Psoas muscle (tissue), 8 donors: ENCODE measurements at places on chromosomes 12 and 14. TPM values are rescaled to one million over a fixed set of nuclear protein-coding genes. Genes with fewer than 3 reads are reported as not detected.

The OVCH1 gene
- 0.13 TPM for total RNA-seq

GRCh38 chr12:121189131-121189530 lies 20.8 kb upstream of the P2RX4 start:
- H3K36me3 ChIP-seq, result no peaks in the 10 kb centered on the region
- H3K27ac ChIP-seq, result no peak overlapping the region
- H3K4me1 ChIP-seq, result no peaks in the 10 kb centered on the region
- no peak for DNase-seq
- H3K27me3 ChIP-seq, result no peaks in the 10 kb centered on the region

DNA sequence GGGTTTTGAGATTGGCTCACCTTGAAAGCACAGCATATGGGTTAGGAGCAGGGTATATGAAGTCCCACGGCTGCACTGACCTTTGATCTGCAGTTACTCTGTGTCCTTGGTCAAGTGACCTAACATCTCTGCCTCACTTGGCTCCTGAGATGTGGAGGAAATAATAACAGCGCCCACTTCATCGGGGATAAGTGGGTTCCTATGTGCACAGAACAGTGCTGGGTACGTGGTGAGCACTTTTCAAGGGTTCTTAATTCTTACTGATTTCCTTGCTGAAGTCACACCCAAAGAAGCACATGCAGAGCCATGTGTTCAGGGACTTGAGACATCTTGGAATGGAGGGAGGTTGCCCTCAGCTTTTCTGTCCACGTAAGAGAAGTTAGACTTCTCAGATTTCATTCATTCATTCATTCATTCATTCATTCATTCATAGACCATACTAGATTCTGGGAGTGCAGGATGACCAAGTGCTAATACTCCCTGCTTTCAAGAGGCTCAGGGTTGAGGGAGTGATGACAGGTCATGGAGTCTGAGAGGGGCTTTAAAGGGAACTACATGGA lies 39.4 kb downstream of the ADGRD1 start:
- H3K27me3 ChIP-seq, result no peaks in the 10 kb centered on the region
- no peak for DNase-seq
- H3K4me3 ChIP-seq, result no peak overlapping the region
- H3K36me3 ChIP-seq, result no peaks in the 10 kb centered on the region
- H3K27ac ChIP-seq, result no peak overlapping the region

DNA sequence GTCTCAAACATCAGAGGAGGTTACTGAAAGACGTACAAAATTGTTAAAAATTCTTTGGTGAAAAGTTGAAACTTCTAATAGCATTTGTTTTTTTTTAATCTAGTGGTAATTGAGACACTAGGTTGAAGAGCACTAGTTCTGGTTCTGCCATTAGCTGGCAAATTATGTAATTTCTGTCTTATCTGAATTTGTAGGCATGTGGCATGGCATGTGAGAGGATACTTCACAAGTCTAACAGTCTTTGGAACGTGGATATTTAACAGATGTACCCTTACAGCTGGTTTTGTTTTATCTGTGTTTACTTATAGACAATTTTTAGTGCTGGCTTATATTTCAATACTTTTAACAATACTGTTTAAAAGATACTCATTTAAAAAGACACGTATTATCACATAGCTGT lies 6.0 kb downstream of the SNAPC1 start:
- H3K27me3 ChIP-seq, result no peaks in the 10 kb centered on the region
- H3K4me1 ChIP-seq, result peaks cover 31% of the 10 kb centered on the region
- no peak for DNase-seq
- H3K4me3 ChIP-seq, result no peak overlapping the region

GRCh38 chr12:64610079-64610659 lies at the start of gene RASSF3:
TSS of gene RASSF3 (plus strand) at chr12:64610495. CDS start at chr12:64610633, 138 bp downstream.
- peak within 1 kb of the TSS; percentile 93 for H3K4me3 ChIP-seq
- peak within 1 kb of the TSS; percentile 89 for H3K27ac ChIP-seq
- H3K4me1 ChIP-seq, result no peaks in the 10 kb centered on the region
- H3K36me3 ChIP-seq, result no peaks in the 10 kb centered on the region
- no peaks in the 10 kb centered on the region for H3K27me3 ChIP-seq
- peak; percentile 70 for DNase-seq
